T-cell (primary cell): ENCODE measurements at places on chromosomes 5 and 9.

- DNase-seq: no peak
Observed at GRCh38 chr5:153659039-153659736, 168.7 kb downstream of the GRIA1 start.

GRCh38 chr5:83927140-83927733, 206.6 kb upstream of the HAPLN1 start:
- DNase-seq: no peak

- no peak for DNase-seq
Observed at GRCh38 chr5:117299224-117299935, 724.8 kb upstream of the SEMA6A start.

DNA sequence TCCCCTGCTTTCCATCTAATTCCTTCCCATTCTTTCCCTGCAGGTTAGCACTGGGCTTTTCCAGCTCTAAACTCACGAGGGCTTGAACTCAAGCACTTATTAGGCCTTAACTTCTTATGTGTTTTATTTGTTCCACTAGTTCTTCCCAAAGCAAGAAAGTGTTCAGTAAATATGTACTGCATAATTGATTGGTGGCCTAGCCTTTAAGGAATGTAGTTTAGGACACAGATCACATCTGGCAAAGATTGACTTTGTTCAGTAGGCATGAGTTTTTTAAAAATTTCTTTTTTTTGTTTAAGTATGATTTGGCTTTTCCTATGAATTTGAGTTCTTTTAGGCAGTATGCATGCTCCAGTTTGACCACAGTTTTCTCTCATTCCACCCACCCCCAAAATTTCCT, 285.2 kb downstream of the NPR3 start:
- no peak for DNase-seq

- no peak for DNase-seq
Observed at GRCh38 chr9:101387871-101388506, 3.2 kb upstream of the BAAT start.

- no peak for DNase-seq
Observed at GRCh38 chr5:83029912-83030311, 47.3 kb downstream of the TMEM167A start.

DNA sequence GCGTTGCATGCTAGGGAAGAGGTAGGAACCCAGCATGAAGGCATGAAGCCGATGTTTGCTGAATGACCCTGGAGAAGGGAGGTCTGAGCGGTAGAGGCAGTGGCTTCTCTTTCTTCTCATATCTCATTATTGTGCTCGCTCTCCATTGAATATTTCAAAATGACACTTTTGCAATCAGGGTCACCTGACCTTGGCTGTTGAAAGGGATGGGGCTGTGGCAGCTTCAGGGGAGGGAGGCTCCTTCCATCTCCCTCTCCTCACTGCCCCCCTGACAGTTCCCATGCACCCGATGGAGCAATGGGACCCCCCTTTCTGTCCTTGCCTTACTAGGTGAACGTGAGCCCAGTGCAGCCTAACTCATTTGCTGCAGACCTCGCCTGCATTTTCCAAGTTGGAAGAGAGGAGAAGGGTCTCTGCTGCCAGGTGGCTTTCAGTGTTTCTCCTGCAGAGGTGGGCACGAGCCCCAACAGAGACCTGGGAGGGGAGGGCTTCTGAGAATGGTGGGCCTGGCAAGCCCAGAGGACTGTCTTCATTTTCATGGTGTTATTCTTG, 17.9 kb downstream of the STC2 start:
- DNase-seq: no peak

DNA sequence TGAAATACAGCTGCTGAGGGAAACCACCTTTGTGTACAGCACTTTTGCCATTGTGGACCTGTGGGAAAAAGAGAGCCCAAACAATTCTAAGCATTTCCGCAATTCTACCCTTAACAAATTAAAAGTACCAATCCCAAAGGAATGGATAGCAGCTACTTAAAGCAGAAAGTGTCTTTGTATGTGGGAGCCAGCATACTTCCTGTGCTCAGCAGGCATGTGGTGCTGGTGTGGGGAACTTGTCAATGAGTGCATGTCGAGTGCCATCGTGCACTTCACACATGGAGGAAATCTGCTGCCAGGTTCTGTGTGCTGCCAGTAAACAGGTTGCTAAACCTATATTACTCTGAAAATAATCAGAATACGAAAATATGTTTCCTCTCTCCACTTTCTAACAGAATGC, 399.0 kb downstream of the LRRC70 start:
- no peak for DNase-seq

DNA sequence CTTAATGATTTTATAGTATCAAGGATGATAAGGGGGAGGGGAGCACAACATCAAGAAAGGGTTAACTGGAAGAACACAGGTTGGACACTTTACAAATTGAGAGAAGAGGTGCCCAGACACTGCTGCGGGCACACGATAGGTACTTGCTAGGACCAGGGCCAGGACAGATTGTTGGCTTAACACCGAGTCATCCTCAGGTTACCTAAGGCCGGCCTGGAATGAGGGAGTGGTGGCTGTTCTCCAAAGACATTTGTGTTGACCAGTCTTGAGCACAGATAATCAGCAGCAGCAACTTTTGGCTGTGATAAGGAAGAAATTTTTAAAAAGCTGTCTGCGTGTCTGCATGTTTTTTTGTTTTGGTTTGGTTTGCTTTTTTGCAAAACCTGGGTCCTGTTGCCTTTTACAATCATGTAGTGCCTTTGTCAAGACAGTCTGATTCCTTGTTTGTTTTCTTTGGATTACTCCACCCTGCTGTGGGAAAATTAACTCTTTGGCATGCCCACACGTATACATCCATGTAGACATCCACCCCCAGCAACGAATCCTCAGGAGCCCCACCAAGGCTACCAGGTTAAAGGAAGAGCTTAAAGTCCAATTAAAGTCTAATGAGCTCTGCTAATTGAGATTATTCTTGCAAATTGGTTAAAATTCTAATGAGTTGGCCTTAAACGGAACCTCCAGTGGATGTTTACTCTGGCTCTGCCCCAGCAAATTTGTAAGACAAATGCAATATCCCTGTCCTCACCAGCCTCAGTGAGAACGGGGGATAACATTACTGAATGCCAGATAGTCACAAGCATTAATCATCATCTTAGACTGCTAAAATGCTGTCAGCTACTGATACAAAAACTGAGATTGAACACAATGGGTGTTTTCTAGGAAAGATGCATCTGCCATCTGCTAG, 382.3 kb downstream of the ACTL7B start:
- no peak for DNase-seq
